ENCODE measurements at places on chromosomes 3 and 15. TPM values are rescaled to one million over a fixed set of nuclear protein-coding genes. Genes with fewer than 3 reads are reported as not detected.

The SH2D7 gene
- total RNA-seq = not detected

The SAMMSON gene
- not detected for total RNA-seq

The LRRC2 gene
- total RNA-seq = 0.04 TPM

The WDR82 gene
- total RNA-seq = 33.7 TPM

The CCR8 gene
- total RNA-seq = not detected

The ANO10 gene
- total RNA-seq = 20.0 TPM

The ACOX2 gene
- 3.8 TPM for total RNA-seq

The ESYT3 gene
- 0.17 TPM for total RNA-seq

The TMEM266 gene
- total RNA-seq = 0.19 TPM
